Activated CD8-positive, alpha-beta memory T cell treated with anti-CD3 and anti-CD28 coated beads for 1 hour (primary cell): ENCODE measurements at places on chromosomes 7 and 10.
A peak's percentile ranks its signal among the peaks of the same experiment; 100 is the strongest.

DNA sequence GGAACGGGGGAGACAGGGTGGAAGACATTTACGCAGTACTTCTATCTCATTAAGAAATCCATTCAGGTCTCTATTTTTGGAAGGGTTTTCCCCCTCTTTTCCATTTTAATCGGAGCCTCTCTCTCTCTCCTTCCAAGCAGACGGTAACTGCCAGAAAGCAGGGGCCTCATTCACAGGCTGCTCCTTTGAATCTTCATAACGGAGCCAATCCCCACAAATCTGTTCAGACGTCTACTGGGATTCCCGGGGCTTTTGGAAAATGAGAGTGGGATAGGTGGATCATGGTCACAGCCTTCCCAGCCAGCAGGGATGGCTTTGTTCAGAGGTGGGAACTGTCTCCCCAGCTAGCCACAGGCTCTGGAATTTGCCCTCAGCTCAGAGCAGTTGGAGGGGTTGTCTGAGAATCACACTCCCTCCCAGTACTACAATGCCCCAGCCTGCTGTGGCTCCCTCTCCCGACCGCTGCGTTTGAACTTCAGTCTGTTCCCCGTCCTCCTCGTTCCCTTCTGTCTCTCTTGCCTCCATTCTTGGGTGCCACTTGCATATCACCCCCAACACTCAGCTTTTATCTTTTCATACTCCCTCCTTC lies 413.6 kb downstream of the PLXNA4 start:
- no peak for DNase-seq

- DNase-seq = no peak
These were observed 20.2 kb downstream of the TOMM7 start for GRCh38 chr7:22802426-22802825.

- DNase-seq = no peak
These were observed 74.5 kb downstream of the INSIG1 start for GRCh38 chr7:155371884-155372781.

DNA sequence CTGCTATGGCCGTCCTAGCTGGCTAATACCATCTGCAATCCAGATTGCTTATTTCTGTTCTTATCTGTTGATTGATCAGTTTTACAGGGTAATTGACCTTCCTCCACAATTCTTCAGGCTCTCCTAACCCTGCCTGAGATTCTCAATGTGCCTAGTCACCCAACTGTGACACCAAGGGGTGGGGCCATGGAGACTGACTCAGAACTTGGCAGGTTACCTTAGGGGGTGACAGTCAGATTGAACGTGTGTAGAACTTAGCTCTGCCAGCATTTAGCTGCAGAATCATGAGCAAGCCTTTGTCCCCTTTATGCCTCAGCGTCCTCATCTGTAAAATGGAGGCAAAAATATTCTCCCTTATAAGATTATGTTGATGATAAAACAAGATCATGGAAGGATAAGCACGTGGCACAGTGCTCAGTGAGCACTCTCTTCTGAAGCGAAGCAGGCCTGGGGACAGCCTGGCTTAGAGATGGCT lies 19.1 kb upstream of the LEP start:
- no peak for DNase-seq

- DNase-seq = no peak
These were observed 48.4 kb upstream of the INPP5A start for GRCh38 chr10:132489053-132489703.

DNA sequence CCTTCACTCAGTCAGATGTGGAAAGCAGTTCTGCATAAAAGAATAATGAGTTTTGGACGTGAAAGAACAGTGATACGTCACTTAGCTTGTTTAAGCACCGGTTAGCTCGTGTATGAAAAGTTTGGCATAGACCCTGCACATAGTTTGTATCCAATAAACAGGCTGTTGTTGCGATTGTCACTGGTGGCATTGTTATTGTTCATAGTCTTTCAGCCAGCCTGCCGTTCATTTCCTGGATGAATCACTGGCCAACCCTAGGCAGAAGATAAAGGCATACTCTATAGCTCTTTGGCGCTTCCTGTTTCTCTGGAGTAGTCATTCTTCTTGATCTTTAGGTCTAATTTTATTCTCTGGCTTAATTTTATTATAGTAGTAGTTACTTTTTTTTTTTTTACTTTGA lies 57.8 kb upstream of the ANKRD30A start:
- DNase-seq = no peak

GRCh38 chr7:93948106-93948505 lies 26.6 kb downstream of the GNG11 start:
- DNase-seq = no peak

DNA sequence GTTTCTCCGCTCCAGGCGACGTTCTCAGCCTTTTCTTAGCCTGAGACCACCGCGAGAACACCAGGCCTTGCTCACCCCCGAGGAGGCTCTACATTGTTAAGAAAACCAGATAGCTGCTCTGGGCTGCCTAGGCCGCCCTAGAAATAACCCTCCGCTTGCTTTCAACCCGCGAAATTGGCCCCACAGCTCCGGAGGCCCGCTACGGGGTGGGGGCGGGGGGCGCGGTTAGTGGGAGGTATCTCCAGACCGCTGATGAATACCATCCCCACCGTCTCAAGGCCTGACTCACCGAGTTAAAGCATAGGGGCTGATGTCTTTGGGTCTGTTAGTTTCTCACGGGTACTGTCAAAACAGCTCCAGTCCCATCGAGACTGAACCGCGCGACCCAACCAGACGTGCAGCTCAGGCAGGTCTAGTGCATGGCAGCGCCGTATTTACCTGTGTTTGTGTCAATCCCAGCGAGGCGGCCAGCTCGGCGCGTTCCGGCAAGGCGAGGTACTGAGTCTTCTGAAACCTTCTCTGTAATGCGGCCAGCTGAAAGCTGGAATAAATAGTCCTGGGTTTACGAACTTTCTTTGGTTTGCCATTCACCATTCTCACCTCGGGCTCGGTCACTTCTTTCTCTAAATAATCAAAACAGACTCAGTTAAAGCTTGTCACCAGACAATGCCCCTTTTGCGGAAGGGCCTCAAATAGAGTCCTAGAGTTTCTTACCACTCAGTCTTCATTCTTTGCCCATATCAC lies 2.7 kb downstream of the DLX5 start:
- DNase-seq = no peak

GRCh38 chr10:118992496-118992895 lies 37.0 kb upstream of the NANOS1 start:
- DNase-seq = no peak

GRCh38 chr7:50684011-50684712 lies 98.5 kb downstream of the GRB10 start:
- DNase-seq = no peak

DNA sequence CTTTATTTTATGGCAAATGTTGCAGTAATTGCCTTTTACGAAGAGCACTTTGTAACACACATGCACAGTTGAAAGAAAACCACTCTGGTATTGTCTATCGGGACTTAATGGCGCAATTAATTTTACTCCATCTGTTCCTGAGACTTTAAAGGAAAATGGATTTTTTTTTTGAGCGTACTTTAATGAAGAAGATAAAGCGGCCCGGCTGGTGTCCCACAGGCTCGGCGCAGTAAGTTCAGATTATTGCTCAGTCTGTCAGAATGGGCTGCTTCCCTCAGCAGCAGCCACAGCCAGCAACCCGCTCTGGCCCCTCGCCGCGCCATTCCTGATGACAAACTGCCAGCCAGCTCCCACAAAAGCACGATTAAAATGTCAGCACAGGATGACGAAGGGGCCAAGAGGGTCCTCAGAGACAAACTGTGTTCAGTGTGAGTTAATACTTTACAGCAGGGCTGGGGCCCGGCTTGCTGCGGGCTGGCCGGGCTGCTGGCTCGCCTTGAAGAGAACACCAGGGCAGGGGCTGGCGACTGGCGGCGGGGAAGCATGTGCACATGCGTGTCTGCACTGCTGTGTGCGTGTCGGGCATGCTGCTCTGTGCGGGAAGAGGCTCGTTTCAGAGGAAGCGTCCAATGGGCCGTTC lies 501.0 kb upstream of the GALNT17 start:
- no peak for DNase-seq

GRCh38 chr10:121322046-121322445 lies 276.2 kb downstream of the FGFR2 start:
- no peak for DNase-seq

DNA sequence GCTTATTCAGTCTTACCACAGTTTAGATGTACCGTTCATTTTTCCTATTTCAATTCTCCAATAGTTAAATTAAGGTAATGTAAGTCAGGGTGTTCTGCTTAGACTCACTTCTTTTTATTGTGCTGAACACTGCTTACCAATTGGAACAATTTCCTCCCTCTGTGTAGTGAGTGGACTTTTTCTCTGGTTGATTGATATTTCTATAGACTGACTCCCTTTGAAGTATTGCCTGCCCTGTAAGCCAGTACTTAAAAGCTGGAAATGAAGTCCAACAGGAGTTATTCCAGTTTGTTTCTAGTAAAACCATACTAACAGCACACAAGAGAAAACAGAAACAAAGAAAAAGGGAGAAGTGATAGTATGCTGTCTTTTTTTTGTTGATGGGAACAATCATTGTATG lies 1674.9 kb downstream of the REEP3 start:
- no peak for DNase-seq

- no peak for DNase-seq
These were observed 212.3 kb downstream of the DKK1 start for GRCh38 chr10:52526251-52526823.

GRCh38 chr7:49885593-49886285 lies 112.3 kb downstream of the VWC2 start:
- DNase-seq = no peak

DNA sequence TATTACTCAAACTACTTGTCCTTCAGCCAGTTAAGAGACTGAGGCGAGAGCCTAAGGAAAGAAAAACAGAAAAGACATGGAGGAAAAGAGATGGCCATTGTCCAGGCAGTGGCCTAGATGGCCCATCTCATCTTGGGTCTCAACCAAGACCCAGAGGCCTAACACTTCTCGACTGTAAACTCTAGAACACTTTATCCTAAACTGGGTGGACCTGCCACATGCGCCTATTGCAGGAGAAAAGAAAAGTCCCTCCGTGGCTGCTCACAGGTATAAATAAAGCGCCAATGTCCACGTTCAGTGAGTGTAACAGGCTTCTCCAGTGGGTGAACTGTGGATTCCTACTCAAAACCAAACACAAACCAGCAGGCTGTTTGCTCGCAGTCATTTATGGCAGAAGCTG lies 92.7 kb upstream of the DDC start:
- DNase-seq = no peak

DNA sequence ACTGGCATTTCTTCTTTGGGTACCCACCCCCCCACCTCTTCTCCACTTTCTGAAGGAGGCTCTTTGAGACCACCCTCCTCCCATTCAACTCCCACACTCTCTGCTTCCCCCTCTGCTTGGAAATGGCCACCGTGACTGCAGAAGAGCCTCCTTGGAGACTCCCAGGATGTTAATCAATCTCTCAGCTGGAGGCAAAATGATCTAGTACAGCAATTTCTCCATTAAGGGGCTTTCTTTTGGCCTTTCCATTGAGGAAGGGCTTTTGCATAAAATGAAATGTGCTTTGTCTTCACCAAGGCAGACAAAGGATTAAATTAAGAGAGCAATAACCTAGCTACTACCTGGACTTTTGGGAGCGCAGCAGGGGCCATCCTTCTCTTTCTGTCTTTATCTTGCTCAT lies 26.1 kb downstream of the CDHR3 start:
- no peak for DNase-seq

GRCh38 chr10:132654121-132654571 lies 116.6 kb downstream of the INPP5A start:
- DNase-seq = no peak

DNA sequence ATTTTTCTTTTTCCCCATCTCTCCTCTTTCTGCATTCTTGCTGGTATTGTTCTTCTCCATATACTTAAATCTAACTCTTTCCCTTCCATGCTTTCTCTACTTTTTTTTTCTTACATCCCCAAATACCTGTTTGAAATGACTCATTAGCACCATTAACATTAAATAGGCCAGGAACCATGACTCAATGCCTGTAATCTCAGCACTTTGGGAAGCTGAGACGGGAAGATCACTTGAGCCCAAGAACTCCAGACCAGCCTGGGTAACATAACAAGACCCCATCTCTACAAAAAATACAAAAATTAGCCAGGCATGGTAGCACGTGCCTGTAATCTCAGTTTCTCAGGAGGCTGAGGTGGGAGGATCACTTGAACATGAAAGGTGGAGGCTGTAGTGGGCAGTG lies 1026.8 kb downstream of the GATA3 start:
- DNase-seq = no peak

DNA sequence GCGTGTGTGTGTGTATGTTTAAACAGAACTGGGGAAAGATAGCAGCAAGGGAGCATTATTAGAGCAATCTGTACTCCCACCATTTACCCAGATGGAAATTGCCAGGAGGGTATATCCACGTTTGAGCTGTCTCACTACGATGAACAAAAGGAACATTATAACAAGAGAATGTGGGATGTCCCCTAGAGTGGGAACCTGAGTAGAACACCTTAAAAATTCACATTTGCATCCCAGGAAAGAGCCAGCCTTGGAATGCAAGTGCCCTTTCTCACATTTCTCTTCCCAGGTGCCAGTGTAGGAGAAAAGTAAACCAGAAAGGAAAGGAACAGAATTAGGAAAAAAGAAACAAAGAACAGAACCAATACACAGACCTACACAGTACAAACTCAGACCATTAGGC lies 95.3 kb upstream of the PTPRZ1 start:
- DNase-seq = no peak

- no peak for DNase-seq
These were observed 37.7 kb downstream of the AGMO start for GRCh38 chr7:15524077-15524476.

DNA sequence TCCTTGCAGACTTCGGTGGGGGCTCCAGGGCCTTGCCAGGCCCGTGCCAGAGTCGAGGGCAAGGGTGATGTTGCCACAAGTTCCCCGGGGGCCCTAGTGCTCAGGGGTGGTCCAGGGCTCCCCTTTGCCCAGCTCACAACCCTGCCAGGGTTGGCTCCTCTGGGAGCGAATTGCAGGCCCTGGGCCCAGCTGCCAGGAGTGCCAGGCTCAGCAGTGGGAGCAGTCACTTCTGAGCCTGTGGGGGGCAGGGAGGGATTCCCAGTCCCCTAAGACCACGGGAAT lies 43.8 kb downstream of the TCERG1L start:
- no peak for DNase-seq

DNA sequence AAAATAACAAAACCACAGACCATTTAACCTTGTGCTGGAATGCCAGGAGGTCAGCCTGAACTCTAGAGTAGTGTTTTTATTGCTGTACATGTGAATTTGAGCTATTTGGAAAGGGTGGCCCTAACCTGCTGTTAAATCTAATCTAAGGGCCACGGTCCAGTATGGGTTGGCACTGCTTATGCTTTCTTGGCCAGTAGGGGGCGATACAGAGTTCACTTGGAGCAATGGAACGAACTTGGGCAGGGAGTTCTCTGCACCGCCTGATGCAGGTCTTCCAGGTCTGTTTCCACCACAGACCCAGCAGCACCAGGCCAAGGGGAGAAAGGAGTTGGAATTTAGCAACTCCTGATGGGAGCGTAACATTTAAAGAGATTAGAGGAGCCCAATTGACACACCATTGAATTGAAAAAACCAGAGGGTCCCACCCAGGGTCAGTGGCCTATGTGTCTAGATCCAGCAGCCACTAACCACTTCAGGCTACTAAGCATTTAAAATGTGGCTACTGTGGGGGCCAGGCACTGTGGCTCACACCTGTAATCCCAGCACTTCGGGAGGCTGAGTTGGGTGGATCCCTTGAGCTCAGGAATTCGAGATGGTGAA lies 75.7 kb upstream of the EFCAB10 start:
- DNase-seq = peak; percentile 55

GRCh38 chr10:59965899-59966650 lies 59.7 kb upstream of the CCDC6 start:
- DNase-seq = no peak

GRCh38 chr10:86365346-86366032 lies 1.1 kb downstream of the GRID1 start:
- DNase-seq = no peak

- DNase-seq = no peak
These were observed 11.0 kb downstream of the MYO1G start for GRCh38 chr7:44967571-44968446.

- DNase-seq = no peak
These were observed 15.9 kb upstream of the PRTFDC1 start for GRCh38 chr10:24968349-24968748.
